Kasumi-1 (cell line): ENCODE measurements at places on chromosomes 7 and 10.

GRCh38 chr7:98556288-98556687 lies 60.8 kb upstream of the NPTX2 start:
- no peak for DNase-seq

DNA sequence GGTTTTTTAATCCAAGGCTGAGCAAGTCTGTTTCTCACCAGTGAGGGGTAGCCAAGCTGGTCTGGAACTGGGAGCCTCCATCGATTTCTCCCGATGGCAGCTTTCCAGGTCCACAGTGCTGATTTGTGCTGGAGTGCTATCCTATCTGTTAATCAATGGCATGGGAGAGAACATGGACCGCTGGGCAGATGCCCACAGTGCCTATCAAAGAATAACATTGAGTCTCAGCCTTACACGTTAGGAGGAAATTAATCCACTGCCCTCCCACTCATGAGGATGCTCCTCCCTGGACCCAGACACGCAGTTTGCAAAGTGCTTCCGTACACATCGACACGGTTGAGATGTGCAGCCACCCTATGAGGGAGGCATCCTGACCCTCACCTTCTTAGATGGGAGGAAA lies 36.0 kb upstream of the CUX1 start:
- no peak for DNase-seq

GRCh38 chr7:6205971-6206660 lies 66.3 kb downstream of the CYTH3 start:
- DNase-seq = no peak

GRCh38 chr7:1141651-1142050 lies 18.3 kb downstream of the ZFAND2A start:
- no peak for DNase-seq

- no peak for DNase-seq
These were observed 694.8 kb downstream of the PHTF2 start for GRCh38 chr7:78493401-78493800.

GRCh38 chr7:151425670-151426440 lies 14.1 kb downstream of the CRYGN start:
- no peak for DNase-seq

- DNase-seq = no peak
These were observed 140.8 kb upstream of the NFE2L3 start for GRCh38 chr7:26011039-26011696.

DNA sequence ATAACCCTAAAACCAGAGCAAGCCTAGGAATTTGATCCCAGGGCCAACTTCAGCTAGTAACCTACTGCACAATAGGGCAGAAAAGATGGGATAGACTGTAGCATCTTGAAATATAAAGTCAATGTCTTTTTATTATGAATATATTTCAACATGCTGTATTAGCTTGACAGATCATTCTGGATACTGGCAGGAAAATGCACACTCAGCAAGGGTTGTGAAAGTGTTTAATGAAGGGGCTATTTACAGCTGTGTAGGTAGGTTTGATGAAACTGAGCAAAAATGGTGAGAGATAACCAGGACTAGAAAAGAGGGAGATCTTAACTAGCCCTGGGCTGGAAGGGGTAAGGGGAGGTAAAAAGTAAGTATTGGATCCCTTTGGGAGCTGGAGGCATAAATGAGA lies 156.2 kb downstream of the RAPGEF5 start:
- no peak for DNase-seq

- DNase-seq = no peak
These were observed 264.4 kb downstream of the TNS3 start for GRCh38 chr7:47317487-47317886.

GRCh38 chr10:13448216-13448615 lies 80.6 kb downstream of the BEND7 start:
- DNase-seq = no peak

DNA sequence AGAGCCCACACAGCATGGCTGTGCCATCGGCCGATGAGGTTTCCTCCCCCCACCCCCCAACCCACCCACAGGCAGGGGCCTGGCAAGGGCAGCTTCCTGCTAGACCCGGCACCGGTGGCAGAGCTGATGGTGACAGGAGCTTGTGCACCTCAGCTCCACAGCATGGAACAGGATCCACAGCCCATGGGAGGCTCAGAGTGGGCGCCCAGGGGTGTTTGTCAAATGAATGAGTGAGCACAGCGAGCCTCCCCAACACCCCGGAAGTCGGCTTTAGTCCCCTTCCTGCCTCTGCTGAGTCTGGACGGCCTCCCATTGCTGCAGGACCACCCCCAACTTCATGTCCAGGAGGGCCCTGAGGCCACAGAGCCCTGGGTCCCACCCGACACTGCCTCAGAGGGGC lies 68.9 kb downstream of the PDGFA start:
- DNase-seq = no peak

GRCh38 chr7:36301914-36302771 lies 87.5 kb upstream of the ANLN start:
- DNase-seq = no peak

DNA sequence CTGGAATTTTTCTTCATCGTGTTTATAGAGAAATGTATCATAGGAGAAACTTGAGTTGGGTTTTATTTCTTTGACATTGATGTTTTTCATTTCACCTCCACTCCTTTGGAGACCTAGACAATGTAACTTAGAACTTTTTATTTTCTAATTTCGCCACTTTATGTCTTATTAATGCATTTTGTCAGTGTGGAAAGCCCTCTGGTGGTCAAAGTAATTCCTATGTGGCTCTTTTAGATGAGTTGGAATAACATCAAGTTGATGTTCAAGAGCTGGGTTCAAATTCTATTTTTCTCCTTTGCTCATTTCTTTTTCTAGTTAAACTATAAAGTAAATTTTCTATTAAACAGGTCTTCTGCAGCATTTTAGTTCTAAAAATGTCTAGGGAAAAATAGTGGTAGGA lies 478.6 kb downstream of the LRMDA start:
- DNase-seq = peak; percentile 57

- no peak for DNase-seq
These were observed 9.9 kb upstream of the NPVF start for GRCh38 chr7:25238066-25238725.

DNA sequence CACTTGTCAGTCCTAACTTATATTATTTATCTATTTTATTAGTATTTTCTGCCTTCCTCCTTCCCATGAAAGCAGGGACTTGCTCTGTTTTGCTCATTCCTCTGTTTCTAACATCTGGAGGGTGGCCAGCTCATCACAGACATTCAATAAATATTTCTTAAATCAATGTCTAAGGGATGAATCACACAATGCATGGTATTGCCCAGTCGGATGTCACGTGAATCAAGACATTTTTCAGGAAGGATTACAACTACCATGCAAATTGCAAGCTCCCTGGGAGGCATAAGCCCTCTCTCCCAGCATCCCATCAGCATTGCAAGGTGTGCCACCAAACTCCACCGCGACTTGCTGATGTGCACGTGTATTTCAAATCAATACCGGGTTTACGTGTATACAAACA lies 146.6 kb upstream of the RNF32 start:
- no peak for DNase-seq

GRCh38 chr10:126867567-126868365 lies 37.5 kb upstream of the DOCK1 start:
- DNase-seq = no peak

DNA sequence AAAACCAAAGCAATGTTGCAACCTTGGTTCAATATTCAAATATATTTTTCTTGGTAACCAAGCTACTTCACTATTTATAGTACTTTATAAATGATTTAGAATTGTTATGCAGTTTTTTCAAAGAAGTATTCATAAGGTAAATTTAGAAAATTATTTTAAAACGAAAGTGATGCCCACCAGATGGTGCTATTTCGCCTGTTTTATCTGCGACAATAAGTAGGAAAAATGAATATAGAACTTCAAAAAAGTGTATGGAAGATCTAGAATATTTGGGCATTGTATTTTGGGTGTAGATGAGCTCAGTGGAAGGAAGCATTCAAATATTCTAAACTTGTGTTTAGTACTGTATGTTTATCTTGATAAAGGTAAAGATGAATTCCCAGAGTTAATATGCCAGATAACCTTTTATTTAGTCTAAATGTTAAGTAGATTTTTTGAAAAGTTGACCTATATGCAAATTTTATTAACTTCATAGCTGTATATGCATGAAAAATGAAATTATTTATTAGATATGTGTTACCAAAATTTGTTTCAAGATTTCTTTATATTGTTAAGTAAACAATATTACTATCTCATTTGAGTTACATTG lies 93.2 kb downstream of the ADK start:
- peak; percentile 80 for DNase-seq

DNA sequence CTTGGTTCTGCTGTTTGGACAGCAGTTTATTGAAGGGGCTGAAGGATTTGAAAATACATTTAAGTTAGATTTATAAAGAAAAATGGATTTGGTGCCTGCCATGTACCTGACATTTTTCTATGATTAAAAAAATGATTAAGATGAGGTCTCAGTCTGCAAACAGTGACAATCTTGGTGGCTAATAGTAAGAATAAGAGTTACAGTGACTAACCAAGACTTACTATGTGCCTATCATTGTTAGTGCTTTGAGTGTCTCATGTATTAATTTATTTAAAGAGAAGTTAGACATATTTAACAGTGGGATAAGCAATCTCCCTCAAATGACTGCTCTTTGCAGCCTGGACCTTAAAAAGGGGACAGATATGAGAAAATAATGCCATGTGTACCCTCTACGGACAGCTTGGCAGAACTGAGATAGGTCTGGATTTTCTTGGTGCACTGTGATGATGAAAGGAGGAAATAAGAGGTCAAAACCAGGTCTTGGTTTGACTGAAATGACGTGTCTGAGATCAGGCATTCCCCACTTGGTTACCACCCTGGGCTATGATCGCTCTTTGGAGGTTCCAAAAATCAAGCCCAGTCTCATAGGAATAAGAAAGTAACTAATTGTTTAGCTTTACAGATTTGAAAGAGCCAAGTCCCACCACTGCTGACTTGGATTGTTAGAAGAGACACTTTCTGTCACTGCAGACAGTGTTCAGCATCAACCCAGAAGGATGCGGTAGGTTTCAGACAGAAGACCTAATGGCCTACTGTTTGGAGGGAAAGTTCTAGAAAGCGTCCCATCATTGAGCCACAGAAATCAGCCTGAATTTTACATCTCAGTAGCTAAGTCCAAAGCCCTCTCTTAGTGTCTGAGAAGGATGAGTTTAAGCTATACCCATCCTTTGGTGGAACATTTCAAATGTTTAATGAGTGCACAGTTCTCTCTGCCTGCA lies 2.1 kb downstream of the CASP7 start:
- DNase-seq = no peak

- no peak for DNase-seq
These were observed 550.6 kb downstream of the GLRX3 start for GRCh38 chr10:130686689-130687300.

GRCh38 chr10:35638101-35638500 lies 4.0 kb downstream of the FZD8 start:
- DNase-seq = no peak

GRCh38 chr7:8491544-8492489 lies 58.4 kb downstream of the NXPH1 start:
- no peak for DNase-seq
